SK-N-MC (cell line): ENCODE measurements at places on chromosomes 16 and 17.

GRCh38 chr17:7293816-7294613, 424 bp downstream of the YBX2 start:
- no peak for DNase-seq

- peak; percentile 62 for DNase-seq
These were observed 119.2 kb upstream of the CACNG5 start for GRCh38 chr17:66715745-66716156.

DNA sequence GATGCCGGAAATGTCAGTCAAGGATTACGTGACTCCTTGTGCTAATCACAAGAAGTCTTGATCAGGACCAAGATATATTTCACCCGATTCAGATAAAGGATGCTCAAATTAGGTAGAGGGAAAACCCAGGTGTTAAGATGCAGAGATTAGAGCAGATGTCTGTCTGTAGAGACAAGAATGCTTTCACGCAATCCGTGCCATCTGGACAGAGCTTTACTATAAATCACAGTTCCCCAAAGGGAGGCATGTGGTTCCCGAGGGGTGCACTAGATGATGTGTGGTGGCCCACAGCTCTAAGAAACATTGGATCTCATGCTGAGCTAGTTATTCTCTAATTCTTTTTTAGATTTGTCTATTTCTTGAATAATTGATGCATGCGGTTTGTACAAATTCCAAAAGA, 9.8 kb upstream of the MAP3K14 start:
- no peak for DNase-seq

- no peak for DNase-seq
These were observed 1.8 kb downstream of the CNTNAP4 start for GRCh38 chr16:76278980-76279379.

DNA sequence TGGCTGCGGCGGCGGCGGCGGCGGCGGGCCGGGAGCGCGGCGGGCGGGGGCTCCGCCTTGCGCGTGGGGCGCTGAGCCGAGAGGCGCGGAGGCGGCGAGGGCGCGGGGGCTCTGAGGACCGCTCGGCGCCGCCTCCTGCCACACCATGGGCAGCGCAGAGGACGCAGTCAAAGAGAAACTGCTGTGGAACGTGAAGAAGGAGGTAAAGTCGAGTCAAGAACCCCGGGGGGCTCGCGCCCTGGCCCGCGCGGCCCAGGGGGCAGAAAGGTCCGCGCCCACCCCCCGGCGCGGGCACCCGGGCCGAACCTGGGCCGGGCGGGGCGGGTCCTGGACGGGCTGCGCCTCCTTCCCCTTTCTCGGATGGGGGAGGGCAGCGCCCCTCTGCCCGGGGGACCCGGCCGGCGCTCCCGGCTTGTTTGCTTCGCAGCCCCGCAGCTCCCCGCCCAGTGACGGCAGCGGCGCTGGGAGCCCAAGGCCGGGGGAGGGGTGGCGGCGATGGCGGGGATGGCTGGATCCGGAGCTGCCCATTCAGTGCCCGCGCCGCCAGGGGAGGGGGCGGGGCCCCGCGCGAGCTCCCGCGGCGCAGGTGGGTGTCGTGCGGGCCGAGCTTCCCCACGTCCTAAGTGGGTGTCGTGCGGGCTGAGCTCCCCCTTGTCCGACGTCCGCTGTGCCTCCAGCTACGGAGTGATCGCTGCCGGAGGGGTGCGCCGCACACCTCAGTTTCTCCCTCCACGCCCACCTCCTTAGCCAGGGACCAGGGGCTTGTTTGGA, 428 bp downstream of the SGSM2 start:
- no peak for DNase-seq

- no peak for DNase-seq
These were observed 10.6 kb downstream of the KSR1 start for GRCh38 chr17:27466743-27467375.

DNA sequence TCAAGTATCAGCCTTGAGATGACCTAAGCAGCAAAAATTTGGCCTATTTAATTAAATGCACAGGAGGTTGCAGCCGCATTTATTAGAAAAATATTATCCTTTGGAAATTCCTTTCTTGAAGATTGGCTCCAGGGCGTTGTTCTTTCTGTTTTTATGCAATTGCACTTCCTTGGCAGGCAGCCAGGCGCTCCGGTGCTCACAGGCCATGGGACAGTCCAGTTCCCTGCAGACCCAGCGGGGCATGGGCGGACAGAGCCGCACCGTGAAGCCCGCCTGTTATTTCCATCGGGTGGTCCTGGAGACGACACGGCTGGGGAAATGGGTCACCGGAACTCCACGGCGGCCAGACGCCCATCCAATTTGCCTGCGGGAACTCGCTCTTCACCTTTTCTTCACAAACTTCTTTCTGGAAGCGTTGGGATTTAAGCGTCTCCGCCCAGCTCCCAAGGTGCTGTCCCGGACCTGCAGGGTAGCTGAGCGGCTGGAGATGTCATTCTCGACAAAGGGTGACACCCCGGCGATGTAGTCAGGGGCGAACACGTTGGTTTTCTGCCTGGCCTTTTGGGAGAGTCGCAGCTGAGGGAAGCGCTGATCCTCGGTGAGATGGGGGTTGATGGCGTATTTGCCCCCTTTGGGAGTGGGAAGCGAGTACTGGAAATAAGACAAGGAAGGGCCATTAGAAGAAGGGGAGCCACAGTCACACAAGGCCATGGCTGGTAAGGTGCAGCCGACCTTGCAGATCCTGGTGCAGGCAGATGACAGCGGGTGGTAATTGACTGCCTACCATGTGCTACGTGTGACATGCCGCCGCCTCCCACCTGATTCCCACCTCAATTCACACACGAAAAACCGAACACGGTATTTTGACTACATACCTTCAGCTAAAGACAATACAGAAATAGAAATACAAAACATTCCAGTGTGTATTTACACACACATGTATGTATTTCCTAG, 12.5 kb downstream of the NOB1 start:
- no peak for DNase-seq

- DNase-seq = no peak
These were observed 860 bp downstream of the TIGD7 start for GRCh38 chr16:3304370-3304769.

GRCh38 chr17:28330671-28331070, 4.6 kb downstream of the IFT20 start:
- no peak for DNase-seq

- DNase-seq = no peak
These were observed 1.6 kb upstream of the PECAM1 start for GRCh38 chr17:64392300-64392699.

DNA sequence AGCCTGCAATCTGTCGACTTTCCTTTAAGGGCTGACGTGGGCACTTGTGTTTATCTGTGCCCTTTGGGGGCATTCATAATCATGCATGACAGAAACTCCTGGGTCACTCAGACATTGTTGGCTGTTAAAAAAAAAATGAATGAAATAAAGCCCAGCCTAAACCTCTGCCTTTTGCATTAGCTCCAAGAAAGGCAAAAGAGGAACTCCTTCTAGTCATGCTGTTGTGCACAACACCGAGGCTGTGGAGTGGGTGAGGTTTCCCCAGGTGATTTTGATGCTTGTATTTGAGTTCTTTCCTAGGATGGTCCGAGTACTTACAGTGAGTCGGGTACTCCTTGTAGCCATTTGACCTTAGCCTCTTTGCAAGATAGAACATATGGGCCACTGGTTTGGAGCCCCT, 49.6 kb upstream of the IRX6 start:
- no peak for DNase-seq

DNA sequence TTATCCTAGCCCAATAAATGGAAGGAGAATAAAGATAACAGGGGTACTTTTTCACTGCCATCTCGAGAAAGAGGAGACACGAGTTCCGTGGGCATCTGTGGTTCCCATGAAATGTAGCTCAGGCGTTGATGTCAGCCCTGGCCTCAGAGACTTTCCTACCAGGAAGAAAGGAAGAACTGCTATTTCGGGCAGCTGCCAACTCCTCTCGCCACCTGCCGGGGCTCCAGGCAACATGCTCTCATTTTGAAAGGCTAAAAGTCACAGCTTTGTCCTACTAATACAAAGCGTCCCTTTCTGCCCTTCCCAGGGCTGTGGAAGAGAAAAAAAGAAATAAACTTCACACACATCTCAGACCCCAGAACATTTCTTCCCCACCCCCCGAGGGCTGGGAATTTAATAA, 65.8 kb downstream of the DHRS7C start:
- DNase-seq = no peak

- no peak for DNase-seq
These were observed 126.0 kb downstream of the KCNJ2 start for GRCh38 chr17:70295329-70295728.
